Activated naive CD4-positive, alpha-beta T cell treated with anti-CD3 and anti-CD28 coated beads, Interleukin-2, amount 50 U/mL, for 16 hours (primary cell): ENCODE measurements at places on chromosomes 3 and 15.

GRCh38 chr15:55257012-55257670 is 32.5 kb downstream of the RAB27A start:
- no peak for DNase-seq

DNA sequence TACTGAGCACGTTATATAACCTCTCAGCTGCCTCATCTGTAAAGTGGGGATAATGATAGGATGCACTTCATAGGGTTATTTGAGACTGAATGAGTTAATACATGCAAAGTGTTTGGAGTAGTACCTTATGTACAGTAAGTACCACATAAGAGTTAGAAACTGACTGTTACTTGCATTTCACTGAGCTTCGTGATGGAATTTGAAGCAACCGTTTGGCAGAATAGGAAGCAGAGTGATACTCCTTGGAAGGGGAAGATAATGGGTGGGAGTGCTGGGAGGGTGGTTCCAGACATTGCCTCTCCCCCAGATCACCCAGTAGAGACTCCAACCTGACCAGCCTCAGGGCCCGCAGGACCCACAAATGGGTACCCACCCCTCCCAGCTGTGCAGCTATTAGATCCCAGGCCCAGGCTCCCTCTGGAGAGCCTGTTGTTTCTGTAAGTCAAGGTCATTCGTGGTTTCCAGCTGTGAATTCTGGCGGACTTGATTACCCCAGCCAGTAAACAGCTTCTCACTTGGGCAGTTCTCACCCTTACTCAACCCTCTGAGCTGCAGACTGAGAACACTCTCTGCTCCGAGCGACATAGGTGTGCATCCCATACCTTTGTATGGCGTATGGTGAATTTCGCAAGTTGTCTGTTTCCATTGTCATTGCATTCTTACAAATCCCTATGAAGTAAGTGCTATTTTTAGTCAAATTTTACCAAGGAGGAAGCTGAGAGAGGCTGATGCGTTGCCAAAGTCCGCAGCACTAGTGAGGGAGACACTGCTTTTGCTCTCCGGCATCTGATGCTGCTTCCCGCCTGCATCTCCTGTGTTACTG is 11.1 kb downstream of the ALPK3 start:
- no peak for DNase-seq

GRCh38 chr3:111112913-111113312 is 41.3 kb downstream of the NECTIN3 start:
- DNase-seq = no peak

DNA sequence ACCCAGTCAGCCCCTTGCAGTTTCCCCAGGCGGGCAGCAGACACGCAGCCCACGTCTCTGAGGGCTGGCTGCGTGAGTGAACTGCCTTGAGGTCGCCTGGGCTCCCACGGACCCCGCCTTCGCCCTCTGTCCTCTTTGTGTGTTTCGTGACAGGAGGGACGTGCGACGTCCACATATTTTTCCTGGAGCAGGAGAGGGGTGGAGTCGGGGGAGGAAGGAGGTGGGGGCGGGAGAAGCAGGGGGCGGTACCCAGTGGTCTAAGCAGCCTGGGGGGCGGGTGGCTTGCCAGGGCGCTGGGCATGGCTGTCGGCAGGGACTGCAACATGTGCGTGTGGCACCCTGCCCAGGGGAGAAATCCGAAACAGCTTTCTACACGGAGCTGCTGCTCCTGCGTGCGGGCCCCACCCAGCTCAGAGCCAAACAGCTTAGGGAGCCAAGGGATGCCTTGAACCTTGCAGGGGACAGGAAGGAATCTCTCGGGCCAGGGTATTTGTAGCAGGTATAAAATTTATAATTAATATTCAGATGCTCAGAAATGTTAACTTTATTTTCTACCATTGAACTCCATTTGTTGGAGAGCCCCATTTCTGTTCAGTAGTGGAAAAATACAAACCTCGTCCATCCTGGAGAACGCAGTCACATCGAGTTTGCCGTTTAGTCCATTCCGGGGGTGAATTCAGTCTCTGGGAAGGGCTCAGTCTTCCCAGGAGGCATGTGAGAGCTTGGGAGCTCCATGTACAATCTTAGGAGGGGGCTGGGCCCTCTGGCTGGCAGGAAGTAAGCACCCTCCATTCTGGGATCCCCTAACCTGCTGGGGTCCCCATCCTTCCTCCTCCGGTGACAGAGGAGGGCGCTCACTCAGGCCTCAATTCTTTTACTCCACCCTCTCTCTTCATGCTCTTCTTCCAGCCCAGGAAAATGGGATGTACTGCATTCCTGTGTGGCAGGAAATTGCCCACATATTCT is 79.1 kb upstream of the MEF2A start:
- no peak for DNase-seq

DNA sequence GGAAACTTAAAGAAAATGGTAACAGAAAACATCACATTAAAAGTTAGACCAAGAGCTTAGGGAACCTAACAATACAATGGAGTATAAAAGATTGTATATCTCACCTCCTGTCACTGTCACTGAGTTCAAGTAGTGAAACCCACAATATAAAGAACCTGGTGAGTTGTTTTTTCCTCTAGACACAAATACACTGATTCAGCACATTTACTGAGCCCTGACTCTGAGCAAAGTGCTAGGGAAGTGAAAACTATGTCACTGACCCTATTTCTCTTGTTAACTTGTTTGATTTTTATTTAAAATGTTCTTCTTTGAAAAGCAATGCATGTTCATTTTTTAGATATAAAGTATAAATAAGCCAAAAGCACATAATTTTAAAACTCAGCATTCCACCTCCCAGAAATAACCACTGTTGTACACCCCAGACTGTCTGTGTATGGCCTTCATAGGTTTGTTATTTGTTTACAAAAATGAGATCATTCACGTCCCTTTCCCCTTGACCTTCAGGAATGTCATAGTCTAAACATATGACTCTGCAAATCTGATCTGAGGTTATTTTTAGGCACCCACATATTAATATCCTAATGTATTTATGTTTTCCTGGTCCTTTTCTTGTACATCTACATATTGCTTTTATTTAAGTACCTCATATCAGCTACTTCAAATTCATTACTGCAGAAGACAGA is 69.2 kb upstream of the CSTA start:
- no peak for DNase-seq

DNA sequence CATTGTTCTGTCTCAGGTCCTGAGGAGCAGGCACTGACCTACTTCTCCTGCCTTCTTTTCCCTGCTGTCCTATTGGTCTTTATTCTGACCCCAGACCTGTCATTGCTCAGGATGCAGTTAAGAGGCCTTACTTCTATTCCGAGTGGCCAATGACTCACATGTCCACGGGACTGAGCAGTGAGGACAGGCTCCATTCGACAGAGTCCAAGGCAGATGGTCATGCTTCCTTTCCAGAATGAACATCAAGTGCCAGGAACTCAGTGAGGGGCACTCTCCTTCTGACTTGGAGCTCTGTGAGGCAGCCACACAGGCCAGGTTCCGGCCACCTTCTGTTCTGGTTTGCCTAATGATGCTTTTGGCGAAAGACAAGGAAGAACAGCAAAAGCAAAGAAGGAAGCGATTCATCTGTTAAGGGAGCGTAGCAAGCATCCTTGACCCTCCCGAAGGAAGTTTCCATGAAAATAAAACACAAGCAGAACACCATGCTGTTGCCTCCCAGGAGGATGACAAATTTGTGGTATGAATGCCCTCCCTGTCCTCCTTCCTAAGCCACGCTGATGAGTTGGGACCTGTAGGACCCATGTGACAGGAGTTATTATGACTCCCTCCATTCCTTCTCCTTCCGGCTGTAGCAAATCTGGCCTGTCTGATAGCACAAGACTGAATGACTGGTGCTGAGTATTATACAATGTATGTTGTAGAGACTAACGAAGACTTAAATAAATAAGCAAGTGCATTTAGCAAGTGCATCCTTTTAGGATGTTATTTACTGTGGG is 14.4 kb upstream of the TPRG1 start:
- DNase-seq = no peak

DNA sequence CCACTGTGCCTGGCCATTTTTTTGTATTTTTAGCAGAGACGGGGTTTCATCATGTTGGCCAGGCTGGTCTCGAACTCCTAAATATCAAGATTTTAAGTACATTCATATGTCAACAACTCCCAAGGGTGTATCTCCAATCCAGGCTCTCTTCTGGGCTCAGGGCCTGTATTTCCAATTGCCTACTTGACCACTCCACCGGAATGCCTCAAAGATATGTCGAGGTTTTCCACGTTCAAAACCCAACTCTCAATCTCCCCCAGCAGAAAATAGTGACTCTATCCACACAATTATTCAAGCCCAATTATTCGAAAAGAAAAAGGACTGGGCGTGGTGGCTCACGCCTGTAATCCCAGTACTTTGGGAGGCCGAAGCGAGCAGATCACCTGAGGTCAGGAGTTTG is 1.9 kb upstream of the KNSTRN start:
- DNase-seq = no peak

DNA sequence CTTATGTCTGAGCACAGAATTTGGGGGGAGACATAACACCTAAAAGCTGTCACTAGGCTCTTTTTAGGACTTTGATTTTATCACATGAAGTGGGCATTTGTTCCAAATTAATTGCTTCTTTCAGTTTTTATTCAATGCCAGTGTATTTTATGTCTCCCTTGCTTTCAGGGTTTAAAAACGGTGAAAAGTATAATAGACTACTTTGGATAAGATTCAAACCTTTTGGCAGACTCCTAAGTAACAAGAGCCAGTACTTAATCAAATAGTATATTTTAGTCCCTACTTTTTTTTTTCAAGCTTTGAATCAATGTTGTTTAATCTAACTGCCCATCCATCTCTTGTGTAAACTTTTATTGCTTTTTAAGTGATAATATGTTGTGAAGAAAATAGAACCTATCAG is 847.2 kb upstream of the DPPA4 start:
- DNase-seq = no peak

- DNase-seq = no peak
Observed at GRCh38 chr3:162884373-162884772, 1387.8 kb downstream of the OTOL1 start.

DNA sequence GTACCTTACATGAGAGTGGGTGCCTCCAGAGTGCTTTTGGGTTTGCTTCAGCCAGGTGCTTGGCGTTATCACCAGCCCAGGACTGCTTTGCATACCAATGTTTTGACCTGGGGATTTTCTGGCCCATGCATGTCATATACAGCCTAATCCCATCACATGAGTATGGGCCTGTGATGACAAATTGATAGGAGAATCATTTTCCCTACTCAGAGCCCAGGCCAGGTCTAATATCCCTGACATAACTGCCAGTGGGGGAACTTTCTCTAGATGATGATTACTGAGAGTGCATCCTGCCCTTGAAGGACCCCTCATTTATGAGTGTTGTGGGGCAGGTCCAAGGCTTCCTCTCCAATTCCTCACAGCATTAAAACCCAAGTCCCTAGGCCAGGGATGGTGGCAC is 197.5 kb upstream of the LYSMD4 start:
- no peak for DNase-seq
